ENCODE measurements at places on chromosomes 3 and 15. TPM values are rescaled to one million over a fixed set of nuclear protein-coding genes. Genes with fewer than 3 reads are reported as not detected.

The GOLGA6L10 gene
- 0.21 TPM for total RNA-seq

The TFDP2 gene
- 52.2 TPM for total RNA-seq

The VEPH1 gene
- total RNA-seq: not detected

The PCCB gene
- total RNA-seq: 63.1 TPM

The ISL2 gene
- not detected for total RNA-seq

The SIDT1 gene
- total RNA-seq: 0.95 TPM

The PPCDC gene
- 5.7 TPM for total RNA-seq

The KBTBD12 gene
- 47.1 TPM for total RNA-seq

The IL5RA gene
- not detected for total RNA-seq

The CPEB1 gene
- 0.07 TPM for total RNA-seq

The LRRC31 gene
- total RNA-seq: not detected

The MEGF11 gene
- total RNA-seq: not detected

The MAP1A gene
- total RNA-seq: 24.3 TPM

The PCOLCE2 gene
- 152 TPM for total RNA-seq

The FETUB gene
- 0.14 TPM for total RNA-seq

The OXTR gene
- 0.24 TPM for total RNA-seq

The STRA6 gene
- not detected for total RNA-seq

The RGMA gene
- total RNA-seq: 15.4 TPM

The CPN2 gene
- 0.17 TPM for total RNA-seq

The C3orf70 gene
- total RNA-seq: 1.5 TPM

The CCR8 gene
- not detected for total RNA-seq

The QARS1 gene
- 221 TPM for total RNA-seq

The GABRA5 gene
- total RNA-seq: not detected
